ENCODE measurements at places on chromosomes 13 and 19. TPM values are rescaled to one million over a fixed set of nuclear protein-coding genes. Genes with fewer than 3 reads are reported as not detected.

Gene IZUMO4
- total RNA-seq: 0.30 TPM

Gene GPR32
- total RNA-seq: not detected

Gene LHB
- 0.19 TPM for total RNA-seq

Gene HAUS5
- 18.6 TPM for total RNA-seq

Gene EHD2
- 172 TPM for total RNA-seq

Gene PSG11
- total RNA-seq: not detected

Gene MEIS3
- total RNA-seq: 41.6 TPM

Gene IGLON5
- total RNA-seq: 0.13 TPM

Gene COX6B2
- 0.91 TPM for total RNA-seq

Gene DMAC2
- 111 TPM for total RNA-seq

Gene CBY2
- total RNA-seq: 0.14 TPM

Gene ZSCAN1
- not detected for total RNA-seq

Gene GTF2F2
- total RNA-seq: 21.7 TPM

Gene CATSPERD
- not detected for total RNA-seq

All from A549 treated with dexamethasone at 1 μM for 4 hours (cell line).